HFFc6 (cell line): ENCODE measurements at places on chromosomes 6 and 20. TPM values are rescaled to one million over a fixed set of nuclear protein-coding genes. Genes with fewer than 3 reads are reported as not detected.

DNA sequence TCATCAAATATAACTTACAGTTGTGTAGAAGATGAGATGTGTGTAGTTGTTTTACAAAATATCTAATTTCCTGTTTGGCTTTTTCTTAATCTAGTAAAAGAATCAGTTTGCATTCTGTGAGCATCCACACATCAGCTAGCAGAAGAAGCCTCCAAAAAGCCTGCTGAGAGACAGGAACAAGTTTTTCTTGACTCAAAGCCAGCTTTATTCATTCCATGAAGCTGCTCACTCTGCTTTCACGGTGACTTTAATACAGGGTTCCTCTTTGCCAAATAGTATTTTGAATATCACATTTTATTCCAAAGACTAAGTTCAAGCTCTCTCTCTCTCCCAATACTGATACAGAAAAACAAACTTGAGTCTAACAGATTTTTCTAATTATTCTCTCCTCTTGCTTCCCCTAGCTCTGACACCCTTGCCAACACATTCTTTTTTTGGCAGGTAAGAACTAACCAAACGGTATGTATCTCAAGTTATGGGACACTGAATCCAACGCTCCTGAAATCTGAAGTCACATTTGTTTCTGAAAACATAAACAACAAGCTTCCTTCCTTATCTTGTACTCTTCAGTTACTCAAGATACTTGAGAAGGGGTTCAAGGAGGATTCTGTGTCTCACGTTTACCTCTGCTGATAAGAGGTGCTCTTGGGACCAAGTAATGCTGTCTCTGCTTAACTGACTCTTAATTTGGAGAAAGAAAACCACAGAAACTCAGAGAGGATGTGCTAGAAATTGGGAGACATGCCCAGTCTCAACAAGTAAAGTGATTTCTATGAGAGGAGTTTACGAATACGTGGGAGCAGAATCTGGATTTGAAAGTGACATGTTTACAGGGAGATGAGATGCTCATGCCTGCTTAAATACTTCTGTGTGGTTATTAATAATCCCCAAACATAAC lies 184.2 kb upstream of the SPTLC3 start:
- DNase-seq: no peak
- no peaks in the 10 kb centered on the region for H3K4me1 ChIP-seq
- no peak overlapping the region for H3K27ac ChIP-seq
- no peaks in the 10 kb centered on the region for H3K27me3 ChIP-seq
- no peaks in the 10 kb centered on the region for H3K36me3 ChIP-seq

The BPIFB1 gene
- not detected in 3 replicates for total RNA-seq

DNA sequence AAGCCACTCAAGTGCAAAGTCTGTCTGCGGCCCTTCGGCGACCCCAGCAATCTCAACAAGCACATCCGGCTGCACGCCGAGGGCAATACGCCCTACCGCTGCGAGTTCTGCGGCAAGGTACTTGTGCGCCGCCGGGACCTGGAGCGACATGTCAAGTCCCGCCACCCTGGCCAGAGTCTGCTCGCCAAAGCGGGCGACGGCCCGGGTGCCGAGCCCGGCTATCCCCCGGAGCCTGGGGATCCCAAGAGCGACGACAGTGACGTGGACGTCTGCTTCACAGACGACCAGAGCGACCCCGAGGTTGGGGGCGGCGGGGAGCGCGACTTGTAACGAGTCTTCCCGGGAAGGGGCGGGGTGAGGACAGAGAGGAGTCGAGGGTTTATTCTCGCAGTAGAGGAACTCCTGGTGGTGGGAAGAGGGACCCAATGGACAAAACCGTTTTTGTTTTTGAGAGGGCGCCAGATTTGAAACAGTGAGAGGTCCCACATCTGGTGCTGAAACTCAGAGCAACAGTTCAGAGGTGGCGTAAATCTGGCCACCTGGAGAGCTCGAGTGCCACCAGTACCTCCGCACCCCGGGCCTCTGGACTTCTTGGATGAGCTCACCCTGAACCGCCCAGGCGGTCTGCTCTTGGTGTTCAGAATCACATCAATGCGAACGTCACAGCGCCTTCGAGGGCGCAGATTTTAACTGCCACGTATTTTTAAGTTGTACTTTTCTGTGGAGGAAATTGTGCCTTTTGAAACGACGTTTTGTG lies 8.0 kb downstream of the PRDM13 start:
- H3K36me3 ChIP-seq: peaks cover 4% of the 10 kb centered on the region; the same call in 1 of the 2 replicates
- H3K4me1 ChIP-seq: 0 out of 2 replicates have a peak, but pooled peaks cover 5% of the 10 kb centered on the region
- H3K27me3 ChIP-seq: peaks cover 30% of the 10 kb centered on the region
- no peak overlapping the region for H3K4me3 ChIP-seq
- DNase-seq: no peak
- no peak overlapping the region for H3K27ac ChIP-seq

DNA sequence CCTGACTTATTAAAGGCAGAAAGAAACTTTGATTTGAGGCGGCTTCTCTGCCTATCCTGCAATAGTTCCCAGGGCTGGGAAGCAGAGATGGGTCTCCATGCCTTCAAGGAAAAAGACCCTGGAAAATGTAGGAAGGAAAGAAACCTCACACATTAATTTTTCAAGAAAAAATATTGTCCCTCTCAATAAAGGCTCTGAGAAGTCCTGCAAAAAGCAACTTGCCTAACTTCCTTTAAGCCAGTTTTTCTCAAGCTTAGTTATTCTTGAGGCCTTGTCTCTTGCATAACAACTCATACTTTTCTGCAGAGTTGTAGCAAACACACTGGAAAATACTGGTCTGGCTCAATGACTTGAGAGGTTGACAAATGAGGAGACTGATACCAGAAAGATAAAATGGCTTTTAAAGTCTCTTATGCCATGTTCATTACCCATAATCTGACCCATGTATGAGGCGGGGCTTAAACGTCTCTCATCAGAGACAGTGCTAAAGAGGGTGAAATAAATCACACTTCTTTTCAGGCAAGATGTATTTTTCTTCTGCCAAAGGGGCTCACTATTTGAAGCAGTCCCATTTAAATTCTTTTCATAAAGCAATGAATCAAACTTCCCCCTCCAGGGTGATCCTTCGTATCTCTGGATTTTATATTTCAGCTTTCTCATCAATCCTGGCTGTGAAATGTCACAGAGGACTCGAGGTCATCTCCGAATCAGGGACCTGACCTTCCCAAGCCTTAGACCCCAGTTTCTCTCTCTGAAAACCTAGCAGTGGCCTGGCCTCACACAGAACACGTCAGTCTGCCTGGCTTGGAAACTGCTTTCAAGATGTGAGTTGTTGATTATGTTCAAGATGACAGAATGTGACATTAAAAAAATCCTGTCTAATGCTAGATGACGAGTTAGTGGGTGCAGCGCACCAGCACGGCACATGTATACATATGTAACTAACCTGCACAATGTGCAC lies 82.3 kb upstream of the KCNG1 start:
- peaks cover 5% of the 10 kb centered on the region; the same call in 1 of the 2 replicates for H3K36me3 ChIP-seq
- no peak for DNase-seq
- no peak overlapping the region for H3K27ac ChIP-seq
- peaks cover 44% of the 10 kb centered on the region for H3K27me3 ChIP-seq

GRCh38 chr6:129575378-129576118 lies 134.4 kb downstream of the ARHGAP18 start:
- peaks cover 63% of the 10 kb centered on the region for H3K36me3 ChIP-seq
- H3K27ac ChIP-seq: peak overlapping the region; percentile 91
- peak; percentile 72 for DNase-seq
- peak overlapping the region; percentile 77 for H3K4me3 ChIP-seq

DNA sequence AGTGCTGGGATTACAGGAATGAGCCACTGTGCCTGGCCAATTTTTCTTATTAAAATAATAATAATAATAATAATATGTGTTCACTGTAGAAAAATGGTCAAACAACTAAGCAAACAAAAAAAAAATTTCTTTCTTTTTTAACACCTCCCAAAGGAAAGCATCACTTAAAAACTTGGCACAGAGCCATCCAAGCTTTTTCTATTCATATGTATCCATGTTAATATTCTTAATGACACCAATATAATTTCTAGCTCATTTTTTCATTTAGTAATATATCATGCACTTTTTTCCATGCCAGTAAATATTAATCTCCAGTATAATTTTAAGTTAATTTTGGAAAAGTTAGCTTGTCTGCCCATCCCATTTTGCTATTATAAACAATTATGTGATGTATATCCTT lies 101.8 kb downstream of the MBOAT1 start:
- H3K27ac ChIP-seq: no peak overlapping the region
- no peak for DNase-seq
- H3K4me1 ChIP-seq: no peaks in the 10 kb centered on the region
- no peaks in the 10 kb centered on the region for H3K36me3 ChIP-seq
- no peak overlapping the region for H3K4me3 ChIP-seq
- no peaks in the 10 kb centered on the region for H3K27me3 ChIP-seq

DNA sequence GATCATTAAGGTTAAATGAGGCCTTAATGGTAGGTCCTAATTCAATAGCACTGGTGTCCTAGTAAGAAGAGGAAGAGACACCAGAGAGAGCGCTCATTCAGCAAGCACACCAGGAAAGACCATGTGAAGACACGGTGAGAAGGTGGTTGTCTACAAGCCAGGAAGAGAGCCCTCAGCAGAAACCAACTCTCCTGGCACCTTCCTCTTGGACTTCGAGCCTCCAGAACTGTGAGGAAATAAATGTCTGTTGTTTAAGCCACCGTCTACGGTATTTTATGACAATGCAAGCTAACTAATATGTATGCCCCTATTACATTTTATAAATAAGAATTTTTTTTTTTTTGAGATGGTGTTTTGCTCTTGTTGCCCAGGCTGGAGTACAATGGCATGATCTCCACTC lies 59.3 kb downstream of the IL20RA start:
- no peaks in the 10 kb centered on the region for H3K36me3 ChIP-seq
- H3K27ac ChIP-seq: no peak overlapping the region
- no peak overlapping the region for H3K4me3 ChIP-seq
- H3K27me3 ChIP-seq: peaks cover 29% of the 10 kb centered on the region

DNA sequence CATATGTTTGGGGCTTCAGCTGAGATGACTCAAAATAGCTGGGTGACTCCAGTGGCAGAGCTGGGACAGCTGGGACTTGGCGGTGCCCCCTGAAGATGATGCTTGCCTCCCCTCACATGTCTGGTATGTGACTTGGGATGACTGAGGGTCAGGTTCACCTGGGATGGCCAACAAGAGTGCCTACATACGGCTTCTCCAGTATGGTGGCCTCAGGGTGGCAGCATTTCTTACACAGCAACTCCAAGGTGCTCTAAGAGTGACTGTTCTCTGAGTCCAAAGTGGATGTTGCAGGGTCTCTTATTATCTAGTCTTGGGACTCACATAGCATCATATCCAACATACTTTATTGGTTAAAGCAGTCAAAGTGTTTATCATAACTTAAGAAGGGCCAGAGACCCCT lies 87.8 kb upstream of the CENPW start:
- H3K27ac ChIP-seq: no peak overlapping the region
- H3K27me3 ChIP-seq: 0 out of 2 replicates have a peak, but pooled peaks cover 2% of the 10 kb centered on the region
- H3K36me3 ChIP-seq: no peaks in the 10 kb centered on the region
- no peak for DNase-seq

The NNAT gene
- not detected in 3 replicates for total RNA-seq

The LAMP5 gene
- total RNA-seq: not detected in 3 replicates

DNA sequence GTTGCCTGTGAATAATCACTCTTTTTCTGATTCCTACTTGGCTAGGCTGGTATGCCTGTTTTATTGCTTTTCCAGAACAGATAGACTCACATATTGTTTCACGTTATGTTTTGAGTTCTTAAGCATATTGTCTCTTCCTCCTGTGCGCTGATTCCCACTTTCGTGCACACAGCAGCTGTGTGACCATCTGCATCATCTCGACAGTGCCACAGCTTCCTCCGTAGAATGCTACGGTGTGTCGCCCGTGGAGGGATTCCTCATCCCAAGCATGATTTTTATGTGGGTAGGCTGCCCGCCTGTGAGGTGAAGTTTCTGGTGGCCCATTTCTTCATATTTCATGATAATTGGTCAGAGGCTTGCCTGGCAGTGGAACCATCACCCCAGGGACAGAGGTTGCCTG lies 31.8 kb downstream of the PLCB4 start:
- H3K4me1 ChIP-seq: peaks cover 20% of the 10 kb centered on the region
- H3K4me3 ChIP-seq: no peak overlapping the region
- no peaks in the 10 kb centered on the region; the same call in 1 of the 2 replicates for H3K27me3 ChIP-seq
- H3K27ac ChIP-seq: peak overlapping the region; percentile 49; the same call in 1 of the 2 replicates

DNA sequence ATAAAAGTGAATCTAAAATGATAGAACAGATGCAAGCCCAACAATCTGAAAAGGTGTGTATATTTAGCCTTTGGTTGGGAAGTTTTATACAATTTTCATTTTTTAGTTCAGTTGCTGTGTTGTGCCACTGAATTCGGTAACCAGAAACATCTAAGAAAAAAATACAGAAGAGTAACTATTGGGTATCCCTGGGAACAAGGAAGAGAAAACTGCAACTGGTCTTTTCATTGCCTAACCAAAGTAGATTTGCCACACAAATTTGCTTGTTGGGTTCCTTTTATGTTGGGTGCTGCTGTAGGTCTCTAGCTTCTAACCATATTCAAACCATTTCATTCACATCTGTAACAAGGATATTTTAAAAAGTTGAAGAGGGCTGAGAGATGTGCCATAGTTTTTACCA lies 2.8 kb upstream of the TMEM30A start:
- H3K36me3 ChIP-seq: no peaks in the 10 kb centered on the region; the same call in 1 of the 2 replicates
- H3K27ac ChIP-seq: no peak overlapping the region
- no peaks in the 10 kb centered on the region for H3K27me3 ChIP-seq
- H3K4me3 ChIP-seq: no peak overlapping the region
- H3K4me1 ChIP-seq: peaks cover 4% of the 10 kb centered on the region

The SPAG4 gene
- 2.2 to 3.5 TPM (median 3.2 TPM) in 3 replicates for total RNA-seq

DNA sequence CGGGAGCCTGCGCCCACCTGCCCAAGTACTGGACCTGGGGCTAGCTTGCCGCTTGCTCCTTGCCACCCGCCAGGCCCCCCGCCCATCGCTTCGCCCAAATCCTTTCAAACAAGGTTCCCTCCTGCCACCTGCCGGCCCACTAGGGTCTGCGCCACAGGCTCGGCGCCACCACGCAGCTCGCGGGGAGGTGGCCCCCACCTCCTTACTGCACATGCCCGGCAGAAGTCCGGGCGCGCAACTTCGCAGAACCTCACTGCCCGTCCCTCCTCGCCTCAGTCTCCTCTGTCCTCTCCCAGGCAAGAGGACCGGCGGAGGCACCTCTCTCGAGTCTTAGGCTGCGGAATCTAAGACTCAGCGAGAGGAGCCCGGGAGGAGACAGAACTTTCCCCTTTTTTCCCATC lies 11.2 kb downstream of the GNAS-AS1 start:
- H3K27ac ChIP-seq: no peak overlapping the region
- peak; percentile 6 for DNase-seq
- no peaks in the 10 kb centered on the region for H3K4me1 ChIP-seq
- peak overlapping the region; percentile 30 for H3K4me3 ChIP-seq
- peaks cover 10% of the 10 kb centered on the region; the same call in 1 of the 2 replicates for H3K36me3 ChIP-seq
